MV-4-11 (cell line): ENCODE measurements at places on chromosomes 16 and 17.

GRCh38 chr16:74474416-74474815 is 53.1 kb upstream of the CLEC18B start:
- DNase-seq, result no peak

GRCh38 chr17:67605256-67605912 is 112.4 kb upstream of the NOL11 start:
- no peak for DNase-seq

DNA sequence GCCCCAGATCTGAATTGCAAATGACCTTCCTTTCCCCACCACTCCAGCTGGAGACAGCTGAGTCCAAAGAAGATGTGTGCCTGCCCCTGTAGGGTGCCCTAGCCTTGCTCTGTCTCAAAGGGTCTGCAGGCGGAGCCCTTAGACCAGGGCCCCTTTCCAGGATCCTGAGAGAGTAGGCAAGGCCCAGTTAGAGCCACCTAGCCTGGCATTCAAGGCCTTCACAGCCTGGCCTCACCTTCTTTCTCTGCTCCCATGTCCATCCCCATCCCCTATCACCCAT is 66.6 kb upstream of the LHX1 start:
- DNase-seq, result no peak

GRCh38 chr17:52160136-52160567 is 1.6 kb upstream of the CA10 start:
- DNase-seq, result no peak

DNA sequence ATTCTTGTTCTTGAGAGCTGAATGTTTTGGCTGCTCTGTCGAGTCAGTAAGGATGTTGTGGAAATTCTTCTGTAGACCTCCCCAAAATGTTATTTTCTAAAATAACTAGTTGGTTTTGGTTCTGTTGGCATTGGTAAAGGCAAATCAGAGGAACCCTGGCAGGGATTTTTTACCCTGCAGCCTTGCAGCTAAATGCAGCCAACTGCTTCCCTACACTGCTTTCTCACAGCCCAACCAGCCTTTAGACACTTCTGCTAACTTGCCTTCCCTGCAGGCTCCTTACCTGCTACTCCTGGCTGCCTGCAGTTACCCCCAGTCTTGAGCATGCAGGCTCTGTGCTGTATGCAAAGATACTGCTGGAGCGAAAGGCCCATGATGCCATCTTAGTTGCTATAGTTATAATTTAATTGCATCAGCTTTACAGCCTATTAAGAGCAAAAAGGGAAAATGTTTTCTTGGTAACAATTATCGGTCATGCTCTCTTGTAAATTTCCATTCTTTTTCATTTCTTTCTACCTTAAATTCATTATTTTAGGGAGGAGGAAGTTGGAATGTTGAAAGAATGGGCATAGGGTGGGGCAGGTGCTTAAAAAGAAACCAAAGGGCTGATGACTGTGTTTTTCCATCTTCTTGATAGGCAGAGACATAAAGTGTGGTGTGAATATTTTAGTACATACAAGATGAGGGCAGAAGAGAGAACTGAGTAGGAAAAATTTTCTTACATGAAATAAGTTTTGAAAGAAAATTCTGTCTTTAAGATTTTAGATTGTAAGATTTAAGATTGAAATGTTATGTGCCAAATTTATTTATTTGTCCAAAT is 20.0 kb downstream of the NUP93 start:
- peak; percentile 7 for DNase-seq

DNA sequence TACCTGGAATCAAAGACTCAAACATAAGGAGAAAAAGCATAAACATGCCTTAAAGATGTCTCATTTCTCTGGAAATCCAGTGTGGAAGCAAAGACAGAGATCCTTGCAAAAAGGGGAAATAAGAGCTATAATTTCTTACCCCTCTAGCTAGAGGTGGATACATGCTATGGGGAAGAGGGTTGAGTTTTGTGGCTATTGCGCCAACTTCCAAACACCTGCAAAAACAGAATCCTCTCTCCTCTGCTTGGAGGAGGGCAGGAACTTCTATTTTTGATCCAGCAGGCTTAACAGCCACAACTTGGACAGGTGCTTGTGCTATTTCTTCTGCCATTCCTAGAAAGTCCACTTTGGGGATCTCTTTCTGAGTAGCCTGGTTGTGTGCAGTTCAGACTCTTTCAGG is 21.5 kb upstream of the NUDT7 start:
- DNase-seq, result peak; percentile 69

DNA sequence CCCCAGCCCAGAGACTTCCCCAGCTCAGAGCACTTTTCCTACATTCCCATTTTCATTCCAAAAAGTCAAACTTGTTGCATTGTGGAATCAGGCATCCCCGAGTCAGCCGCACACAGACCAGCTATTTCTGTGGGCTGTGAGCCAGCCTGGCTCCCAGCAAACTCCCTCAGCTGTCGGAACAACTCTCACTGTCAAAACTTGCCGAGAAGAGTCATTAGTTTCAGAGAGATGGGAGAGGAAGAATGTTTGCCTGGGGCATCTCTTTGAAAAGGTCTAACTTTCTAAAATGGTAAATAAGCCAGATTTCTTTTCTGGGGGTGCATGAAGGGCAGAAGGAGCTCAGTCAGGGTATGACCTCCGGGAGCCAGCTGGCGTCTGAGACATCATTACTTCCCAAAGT is 280.0 kb downstream of the TMEM114 start:
- no peak for DNase-seq
